ENCODE measurements at places on chromosomes 1 and 21. TPM values are rescaled to one million over a fixed set of nuclear protein-coding genes. Genes with fewer than 3 reads are reported as not detected.
A peak's percentile ranks its signal among the peaks of the same experiment; 100 is the strongest.

RAVER2 gene
- total RNA-seq, result 8.6 TPM

- H3K36me3 ChIP-seq, result no peaks in the 10 kb centered on the region
- no peak overlapping the region for H3K4me3 ChIP-seq
- no peak overlapping the region for H3K27ac ChIP-seq
These were observed 65.0 kb downstream of the RERE start for GRCh38 chr1:8752411-8752810.

CYP4A11 gene
- total RNA-seq, result 0.10 TPM

- H3K4me3 ChIP-seq, result peak overlapping the region; percentile 71
- H3K27ac ChIP-seq, result peak overlapping the region; percentile 73
- H3K4me1 ChIP-seq, result peaks cover 3% of the 10 kb centered on the region
- no peak for DNase-seq
- no peaks in the 10 kb centered on the region for H3K27me3 ChIP-seq
These were observed 1.6 kb downstream of the PBX1 start for GRCh38 chr1:164560556-164560955.

GRCh38 chr1:179910934-179911333 is 28.8 kb downstream of the TOR1AIP1 start:
- H3K36me3 ChIP-seq, result no peaks in the 10 kb centered on the region
- H3K4me1 ChIP-seq, result no peaks in the 10 kb centered on the region
- no peak for DNase-seq
- H3K4me3 ChIP-seq, result no peak overlapping the region

OR6N1 gene
- not detected for total RNA-seq

DNA sequence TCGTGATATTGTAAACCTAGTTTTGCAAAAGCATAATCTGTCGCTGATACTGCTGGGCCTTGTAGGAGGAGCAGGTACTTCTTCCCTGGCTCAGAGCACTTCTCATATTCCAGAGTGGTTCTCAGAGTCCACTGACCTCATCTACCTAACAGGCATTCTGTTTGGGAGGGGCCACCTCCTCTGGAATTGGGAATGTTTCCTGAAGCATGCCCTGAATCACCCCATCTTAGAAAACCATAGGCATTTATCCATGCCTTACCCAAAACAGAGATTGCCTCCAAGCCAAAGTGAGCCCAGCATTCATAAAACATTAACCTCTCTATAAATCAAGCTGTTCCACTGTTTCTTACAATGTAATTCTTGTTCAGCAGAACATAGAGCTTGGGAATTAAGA is 35.1 kb downstream of the SLC44A3 start:
- no peak for DNase-seq
- H3K4me1 ChIP-seq, result peaks cover 6% of the 10 kb centered on the region
- H3K36me3 ChIP-seq, result no peaks in the 10 kb centered on the region

DNA sequence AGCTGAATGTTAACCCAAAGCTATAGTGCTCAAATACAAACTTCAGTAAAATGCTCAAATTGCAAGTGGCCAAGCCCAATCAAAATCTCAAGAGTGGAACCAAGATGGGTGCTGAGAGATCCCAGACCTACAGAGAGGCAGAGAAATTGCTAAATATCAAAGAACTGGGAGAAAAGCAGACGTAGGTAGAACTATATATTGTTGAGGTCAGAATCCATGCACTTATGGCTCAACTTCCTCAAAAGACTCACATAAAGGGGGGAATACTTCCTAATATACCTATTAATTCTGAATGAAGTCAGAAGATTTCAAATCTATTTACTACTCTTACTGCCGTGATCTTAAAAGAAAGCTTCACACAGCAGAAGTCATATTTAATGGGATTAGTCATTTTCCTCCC is 65.2 kb downstream of the PUM1 start:
- no peaks in the 10 kb centered on the region for H3K27me3 ChIP-seq
- no peak overlapping the region for H3K4me3 ChIP-seq
- H3K36me3 ChIP-seq, result no peaks in the 10 kb centered on the region

DNA sequence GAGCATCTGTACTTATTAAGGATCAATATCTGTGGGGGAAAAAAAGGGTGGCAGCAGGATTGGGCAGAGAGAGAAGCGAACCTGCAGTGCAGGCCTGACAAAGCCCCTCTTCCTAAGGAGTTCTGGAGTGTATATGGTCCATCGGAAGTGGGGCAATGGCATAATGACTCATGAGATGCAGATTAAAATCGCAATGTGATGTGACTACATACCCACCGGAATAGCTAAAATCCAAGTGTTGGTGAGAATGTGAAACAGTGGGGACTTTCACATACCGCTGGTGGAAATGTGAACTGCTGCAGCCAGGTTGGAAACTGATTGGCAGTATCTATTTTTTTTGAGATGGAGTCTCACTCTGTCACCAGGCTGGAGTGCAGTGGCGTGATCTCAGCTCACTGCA is 8.2 kb upstream of the CREG1 start:
- H3K27me3 ChIP-seq, result no peaks in the 10 kb centered on the region
- H3K36me3 ChIP-seq, result no peaks in the 10 kb centered on the region
- no peak for DNase-seq
- no peak overlapping the region for H3K27ac ChIP-seq

DNA sequence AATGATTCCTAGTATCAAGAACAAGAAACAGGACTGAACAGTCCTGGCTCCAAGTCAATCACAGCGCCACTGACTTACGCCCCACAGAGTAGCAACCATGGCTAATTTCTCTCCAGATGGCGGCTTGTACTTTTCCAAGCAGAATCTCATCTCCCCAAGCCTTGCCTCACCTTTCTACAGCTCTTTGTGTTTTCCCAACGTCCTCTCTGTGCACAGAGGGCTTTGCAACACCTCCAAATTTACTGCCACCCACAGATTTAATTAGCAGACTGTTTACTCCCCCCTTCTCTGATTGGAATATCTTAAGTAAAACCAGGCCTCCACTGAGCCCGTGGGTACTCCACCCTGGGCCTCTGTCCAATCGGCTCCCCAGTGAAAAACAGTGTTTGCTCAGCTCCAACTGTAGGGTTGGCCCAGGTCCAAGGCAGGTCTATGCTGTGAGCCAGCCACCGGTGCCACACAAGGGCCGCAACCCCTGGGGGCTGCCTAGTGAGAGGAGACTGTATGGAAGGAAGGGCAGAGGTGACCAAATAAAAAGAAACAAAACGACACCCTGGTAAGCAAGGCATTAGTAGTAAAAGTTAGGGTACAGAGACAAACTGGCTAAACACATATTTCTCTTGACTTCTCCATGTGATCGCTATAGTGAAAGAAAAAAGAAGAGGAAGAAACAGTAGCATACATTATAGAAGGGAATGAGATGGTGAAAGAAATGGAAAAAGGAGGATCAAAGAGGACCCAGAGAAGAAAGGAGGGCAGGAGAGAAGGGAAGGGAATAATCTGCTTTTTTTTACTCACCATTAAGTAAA is 128.4 kb upstream of the SOD1 start:
- no peak overlapping the region for H3K27ac ChIP-seq
- H3K36me3 ChIP-seq, result no peaks in the 10 kb centered on the region
- no peak for DNase-seq
- no peaks in the 10 kb centered on the region for H3K27me3 ChIP-seq
- no peaks in the 10 kb centered on the region for H3K4me1 ChIP-seq

- H3K36me3 ChIP-seq, result no peaks in the 10 kb centered on the region
- no peak overlapping the region for H3K4me3 ChIP-seq
- H3K27me3 ChIP-seq, result no peaks in the 10 kb centered on the region
- DNase-seq, result no peak
- H3K27ac ChIP-seq, result no peak overlapping the region
These were observed 209.6 kb downstream of the GREM2 start for GRCh38 chr1:240402326-240402725.

DNA sequence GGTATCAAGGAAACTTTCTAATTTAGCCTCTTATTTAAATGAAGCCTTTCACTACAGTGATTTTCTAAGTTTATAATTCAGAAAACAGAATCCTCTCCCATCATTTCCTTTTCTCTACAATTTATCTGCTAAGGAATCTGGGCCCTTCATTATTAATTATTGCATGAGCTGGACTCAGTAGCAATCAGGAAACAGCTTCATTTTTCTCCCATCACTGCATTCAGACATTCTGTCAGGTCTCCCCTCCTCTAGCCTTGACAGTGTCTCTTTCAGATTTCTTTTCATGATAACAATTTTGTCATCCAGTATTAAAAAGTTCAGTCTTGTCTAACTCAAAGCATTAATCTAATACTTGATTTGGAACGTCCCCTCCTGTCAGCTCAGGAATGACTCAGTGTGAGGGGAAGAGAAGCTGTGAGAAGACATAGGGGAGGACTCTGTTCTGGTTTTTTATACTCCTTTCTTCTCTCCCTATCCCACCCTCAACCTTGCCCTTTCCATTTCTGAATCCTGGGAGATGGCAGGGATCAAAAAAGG is 28.1 kb downstream of the SLC44A5 start:
- H3K4me3 ChIP-seq, result no peak overlapping the region
- H3K4me1 ChIP-seq, result no peaks in the 10 kb centered on the region
- no peak for DNase-seq

SORT1 gene
- 32.1 TPM for total RNA-seq

SLC16A4 gene
- total RNA-seq, result 20.7 TPM

DNA sequence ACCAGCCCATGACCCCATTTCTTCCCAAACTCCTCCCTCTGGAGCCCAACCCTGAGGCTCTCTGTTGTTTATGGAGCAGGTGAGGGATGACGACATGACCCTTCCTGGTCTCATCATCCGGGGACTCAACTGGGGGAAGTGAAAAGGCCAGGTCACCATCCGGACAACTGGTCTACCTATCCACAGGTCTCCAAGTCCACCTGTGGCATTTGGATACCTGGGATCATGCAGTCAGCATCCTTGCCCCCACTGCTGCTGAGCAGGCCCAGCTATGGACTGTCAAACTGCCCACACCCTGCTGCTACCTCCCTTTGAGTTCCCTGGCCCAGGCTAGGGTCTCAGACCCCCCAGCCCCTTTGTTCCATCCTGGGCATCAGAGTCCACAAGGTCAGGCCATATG is 60.0 kb upstream of the LAPTM5 start:
- no peaks in the 10 kb centered on the region for H3K4me1 ChIP-seq
- DNase-seq, result no peak
- H3K27ac ChIP-seq, result no peak overlapping the region
- no peak overlapping the region for H3K4me3 ChIP-seq
- no peaks in the 10 kb centered on the region for H3K27me3 ChIP-seq

GRCh38 chr1:204834752-204835151 is 35.9 kb upstream of the NFASC start:
- H3K27ac ChIP-seq, result no peak overlapping the region
- no peaks in the 10 kb centered on the region for H3K27me3 ChIP-seq
- H3K4me1 ChIP-seq, result peaks cover 6% of the 10 kb centered on the region
- no peak overlapping the region for H3K4me3 ChIP-seq
- H3K36me3 ChIP-seq, result no peaks in the 10 kb centered on the region

GRCh38 chr1:39657923-39658485 is 13.9 kb downstream of the NT5C1A start:
- DNase-seq, result peak; percentile 66
- H3K27me3 ChIP-seq, result no peaks in the 10 kb centered on the region
- H3K4me1 ChIP-seq, result peaks cover 2% of the 10 kb centered on the region
- no peaks in the 10 kb centered on the region for H3K36me3 ChIP-seq
- H3K27ac ChIP-seq, result no peak overlapping the region

DNA sequence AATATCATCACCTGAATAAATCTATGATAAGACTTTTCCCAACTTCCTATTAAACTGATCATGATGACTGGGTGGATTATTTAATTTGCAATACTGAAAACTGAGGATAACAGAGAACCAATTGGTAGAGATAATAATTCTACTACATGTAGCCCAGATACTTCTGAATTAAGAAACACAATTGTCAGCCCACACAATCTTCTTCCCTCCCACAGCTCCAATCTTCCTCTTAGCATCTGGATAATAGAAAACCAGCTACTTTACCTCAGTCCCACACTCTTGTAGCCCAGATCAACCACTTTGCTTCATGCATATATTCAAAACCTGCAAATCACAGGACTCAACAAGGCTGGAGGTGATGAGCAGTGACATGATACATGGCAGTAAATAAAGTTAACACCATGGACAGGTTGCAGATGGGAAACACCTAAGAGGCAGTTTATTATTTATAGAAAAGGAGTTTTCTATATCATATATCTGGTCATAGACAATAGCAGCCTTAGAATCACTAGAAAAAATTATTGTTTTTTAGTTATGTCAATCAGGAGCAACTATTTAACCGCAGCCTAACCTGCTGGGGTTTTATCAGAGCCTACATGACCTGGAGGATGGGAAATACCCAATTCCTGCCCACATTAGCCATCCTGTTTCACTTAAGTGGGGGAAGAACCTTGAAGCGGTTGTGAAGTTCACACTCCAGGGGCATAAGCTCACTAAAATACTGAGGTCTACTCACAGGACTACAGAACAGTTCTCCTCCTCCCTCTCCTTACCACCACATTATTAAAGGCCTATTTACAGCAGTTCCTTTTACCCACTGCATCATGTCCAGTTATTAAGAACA is 16.7 kb downstream of the FRRS1 start:
- H3K27me3 ChIP-seq, result no peaks in the 10 kb centered on the region
- H3K36me3 ChIP-seq, result no peaks in the 10 kb centered on the region
- H3K4me1 ChIP-seq, result no peaks in the 10 kb centered on the region
- no peak overlapping the region for H3K4me3 ChIP-seq

- no peak overlapping the region for H3K4me3 ChIP-seq
- no peaks in the 10 kb centered on the region for H3K36me3 ChIP-seq
- H3K27ac ChIP-seq, result no peak overlapping the region
- H3K27me3 ChIP-seq, result no peaks in the 10 kb centered on the region
- H3K4me1 ChIP-seq, result peaks cover 5% of the 10 kb centered on the region
These were observed 871 bp downstream of the SLFNL1 start for GRCh38 chr1:41020654-41021053.

AGT gene
- total RNA-seq, result 4.8 TPM

TYW3 gene
- total RNA-seq, result 21.0 TPM

RGS18 gene
- total RNA-seq, result 2.0 TPM

GRCh38 chr1:39672551-39672947 is 642 bp upstream of the NT5C1A start:
- H3K27ac ChIP-seq, result no peak overlapping the region
- no peak overlapping the region for H3K4me3 ChIP-seq

RGSL1 gene
- not detected for total RNA-seq
